ENCODE measurements at places on chromosomes 11 and 22. TPM values are rescaled to one million over a fixed set of nuclear protein-coding genes. Genes with fewer than 3 reads are reported as not detected.

Gene DNAJB7
- not detected for polyA plus RNA-seq

Gene NXPE4
- polyA plus RNA-seq: not detected

Gene OPCML
- 0.01 TPM for polyA plus RNA-seq

Gene OR8A1
- not detected for polyA plus RNA-seq

Gene BARX2
- polyA plus RNA-seq: 0.11 TPM

Gene FGF4
- polyA plus RNA-seq: not detected

Gene VWA5A
- polyA plus RNA-seq: 10.7 TPM

Gene GVQW3
- polyA plus RNA-seq: 0.34 TPM

Gene WBP2NL
- polyA plus RNA-seq: 0.18 TPM

Gene LRRC32
- 99.7 TPM for polyA plus RNA-seq

Gene ALDH3B2
- 0.07 TPM for polyA plus RNA-seq

Gene OVOL1
- polyA plus RNA-seq: 0.68 TPM

Gene PKDREJ
- polyA plus RNA-seq: 0.03 TPM

Gene DNAJB13
- polyA plus RNA-seq: 0.51 TPM

Gene STK33
- polyA plus RNA-seq: not detected

Gene GDPD4
- not detected for polyA plus RNA-seq

Gene LMO2
- 4.6 TPM for polyA plus RNA-seq

Gene EFCAB6
- polyA plus RNA-seq: 0.98 TPM
